ENCODE measurements at places on chromosomes 3 and 15.

DNA sequence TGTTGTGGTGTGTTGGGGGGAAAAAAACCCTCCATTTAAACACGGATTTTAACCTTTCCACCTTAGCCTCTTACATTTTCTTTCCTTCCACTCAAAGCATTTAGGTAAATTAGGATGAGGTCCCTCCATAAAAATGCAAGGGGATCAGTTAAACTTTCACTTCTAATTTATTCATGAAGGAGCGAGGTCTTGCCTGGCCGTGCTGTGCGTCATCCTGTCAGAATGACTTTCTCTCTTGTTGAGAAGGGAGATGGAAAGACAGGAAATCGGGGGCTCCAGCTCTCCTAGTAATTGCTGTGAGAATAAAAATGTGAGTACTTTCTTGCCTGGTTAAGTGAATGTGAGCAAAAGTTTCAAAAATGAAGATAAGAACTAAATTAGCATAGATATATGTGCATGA is 962.3 kb upstream of the NR2F2 start:
- no peak for DNase-seq

DNA sequence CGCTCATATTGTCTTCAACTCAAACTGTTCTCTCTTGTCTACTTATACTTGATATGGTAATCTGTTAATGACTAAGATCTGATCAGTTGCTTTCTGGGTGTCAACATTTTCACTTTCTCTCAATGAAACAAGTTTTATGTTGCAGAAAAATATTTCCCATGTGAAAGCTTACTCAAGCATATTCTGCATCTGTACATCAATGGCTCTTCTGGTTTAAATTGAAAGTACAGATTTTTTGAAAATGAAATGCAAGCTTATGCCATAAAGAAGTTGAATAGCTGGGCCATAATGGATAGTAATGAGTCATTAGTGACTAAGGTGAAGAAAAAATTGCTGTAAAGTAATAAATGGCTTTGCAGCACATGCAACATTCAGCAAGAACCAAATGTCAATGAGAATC is 140.7 kb downstream of the BCHE start:
- no peak for DNase-seq

- no peak for DNase-seq
Measured at GRCh38 chr3:169052465-169053302, 610.8 kb downstream of the MECOM start.

DNA sequence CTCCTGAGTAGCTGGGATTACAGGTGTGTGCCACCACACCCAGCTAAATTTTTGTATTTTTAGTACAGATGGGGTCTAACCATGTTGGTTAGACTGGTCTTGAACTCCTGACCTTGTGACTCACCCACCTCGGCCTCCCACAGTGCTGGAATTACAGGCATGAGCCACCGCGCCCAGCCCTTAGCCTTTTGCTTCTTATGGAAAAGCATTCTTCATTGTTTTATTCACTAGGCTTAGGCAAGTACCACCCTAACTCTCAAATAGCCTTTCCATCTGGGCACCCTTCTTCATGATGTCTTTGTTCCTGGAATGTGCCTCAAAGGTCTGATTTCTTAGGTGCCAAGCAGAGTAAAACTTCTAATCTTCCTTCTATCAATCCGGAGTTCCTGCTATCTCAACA is 641.8 kb downstream of the FHIT start:
- no peak for DNase-seq

All from stimulated activated CD8-positive, alpha-beta memory T cell treated with anti-CD3 and anti-CD28 coated beads, Interleukin-15, amount 100 ng/mL, for 4 hours (primary cell).